ENCODE measurements at places on chromosomes 6 and 20.

DNA sequence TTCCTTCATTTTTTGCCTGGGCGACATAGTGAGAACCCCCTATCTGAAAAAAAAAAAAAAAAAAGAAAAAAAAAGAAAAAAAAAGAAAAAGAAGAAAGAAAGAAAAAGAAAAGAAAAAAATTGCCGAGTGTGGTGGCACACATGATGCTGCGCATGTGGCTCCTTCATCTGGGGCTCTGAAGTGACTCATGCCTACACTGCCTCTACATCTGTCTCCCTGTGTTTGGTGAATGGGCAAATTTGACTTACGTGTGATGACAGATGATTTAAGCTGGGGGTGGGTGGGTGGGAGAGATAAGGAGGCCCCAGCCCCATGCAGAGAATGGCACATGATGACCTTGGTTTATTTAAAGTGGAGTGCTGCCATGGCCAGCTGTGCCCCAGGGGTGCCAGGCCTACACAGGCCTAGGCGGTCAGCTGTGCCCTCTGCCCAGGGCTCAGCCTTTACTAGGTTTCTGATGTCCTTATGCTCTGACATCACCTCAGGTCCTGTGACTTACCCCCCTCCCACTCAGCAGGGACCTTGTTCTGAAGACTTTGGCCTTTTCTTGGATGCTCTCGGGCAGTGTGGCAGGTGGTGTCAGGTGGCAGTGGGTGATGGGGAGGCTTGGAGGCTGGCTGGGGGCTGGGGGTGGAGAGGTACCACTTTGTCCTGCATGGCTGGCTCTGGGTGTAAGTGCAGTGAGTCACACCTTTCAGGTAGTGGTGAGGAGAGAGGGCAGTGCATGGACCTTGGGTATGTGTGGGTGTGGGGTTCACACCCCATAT lies 41.1 kb downstream of the VEGFA start:
- DNase-seq: no peak

DNA sequence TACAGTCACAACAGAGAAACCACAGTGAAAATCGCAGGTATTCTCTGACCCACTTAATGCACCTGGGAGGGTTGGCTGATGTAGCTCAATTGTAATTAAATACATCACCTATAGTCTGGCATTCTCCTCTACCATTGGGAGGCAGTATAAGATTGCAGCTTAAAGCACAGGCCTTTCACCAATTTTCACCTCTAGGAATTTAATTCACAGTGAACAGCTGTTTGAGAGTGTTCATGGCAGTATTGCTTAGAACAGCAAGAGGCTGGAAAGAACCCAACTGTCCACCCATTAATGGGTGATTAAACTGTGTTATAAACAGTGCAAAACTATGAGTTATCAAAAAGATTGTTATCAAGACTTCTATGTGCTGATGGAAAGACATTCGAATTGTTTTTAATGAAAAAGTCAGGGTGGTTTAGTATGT lies 2.0 kb downstream of the EDEM2 start:
- DNase-seq: peak; percentile 14

GRCh38 chr6:14361956-14362587 lies 244.5 kb downstream of the CD83 start:
- no peak for DNase-seq

GRCh38 chr6:159012201-159012600 lies 12.2 kb upstream of the RSPH3 start:
- no peak for DNase-seq

DNA sequence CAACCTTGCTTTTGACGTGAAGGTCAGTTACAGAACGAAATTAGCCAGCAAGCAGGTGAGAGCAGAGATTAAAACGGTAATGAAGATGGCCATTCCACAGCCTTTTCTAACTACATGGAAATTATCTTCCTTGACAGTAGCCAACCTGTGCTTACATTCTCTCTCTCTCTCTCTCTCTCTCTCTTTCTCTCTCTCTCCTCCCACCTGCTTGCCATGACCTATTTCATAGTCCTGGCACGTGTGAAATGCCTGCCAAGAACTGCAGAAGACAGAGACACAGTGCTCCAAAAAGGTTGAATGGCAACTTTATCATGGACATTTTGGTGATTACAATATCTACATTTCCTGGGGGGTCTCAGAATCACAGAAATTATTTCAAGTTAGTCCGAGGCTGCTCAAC lies 38.5 kb upstream of the SALL4 start:
- no peak for DNase-seq

GRCh38 chr20:38109591-38110524 lies 55.2 kb downstream of the TGM2 start:
- DNase-seq: no peak

- DNase-seq: no peak
Measured at GRCh38 chr20:54207053-54207742, 689 bp upstream of the PFDN4 start.

- peak; percentile 29 for DNase-seq
Measured at GRCh38 chr6:29531668-29532067, 27.9 kb downstream of the UBD start.

- no peak for DNase-seq
Measured at GRCh38 chr20:6200092-6200491, 77.3 kb upstream of the FERMT1 start.

GRCh38 chr6:53347250-53347920 lies 1.4 kb downstream of the ELOVL5 start:
- DNase-seq: no peak

DNA sequence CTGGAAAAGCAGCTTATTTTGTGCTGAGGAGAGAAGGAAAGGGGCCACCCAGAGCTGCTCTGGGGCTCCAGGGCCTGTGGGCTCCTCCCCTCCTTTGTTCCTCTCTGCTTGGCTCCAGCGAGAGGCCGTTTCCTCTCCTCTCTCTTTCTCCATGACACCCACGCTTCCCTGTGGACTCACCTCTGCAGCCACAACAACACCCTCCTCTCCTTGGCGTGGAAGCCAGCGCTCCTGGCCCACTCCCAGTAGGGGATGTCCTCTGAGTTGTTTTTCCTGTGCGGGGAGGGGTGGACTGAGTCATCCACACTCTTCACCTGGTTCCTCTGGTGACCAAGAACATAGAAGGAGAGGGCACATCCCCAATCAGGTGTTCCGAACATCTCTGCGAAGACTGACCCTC lies 4.9 kb upstream of the CDSN start:
- no peak for DNase-seq
